ENCODE measurements at places on chromosomes 2 and 18.

- DNase-seq: peak; percentile 9
Measured at GRCh38 chr2:71101656-71102055, 28.4 kb downstream of the MCEE start.

GRCh38 chr2:100875516-100876230 is 55.7 kb downstream of the NPAS2 start:
- no peak for DNase-seq

DNA sequence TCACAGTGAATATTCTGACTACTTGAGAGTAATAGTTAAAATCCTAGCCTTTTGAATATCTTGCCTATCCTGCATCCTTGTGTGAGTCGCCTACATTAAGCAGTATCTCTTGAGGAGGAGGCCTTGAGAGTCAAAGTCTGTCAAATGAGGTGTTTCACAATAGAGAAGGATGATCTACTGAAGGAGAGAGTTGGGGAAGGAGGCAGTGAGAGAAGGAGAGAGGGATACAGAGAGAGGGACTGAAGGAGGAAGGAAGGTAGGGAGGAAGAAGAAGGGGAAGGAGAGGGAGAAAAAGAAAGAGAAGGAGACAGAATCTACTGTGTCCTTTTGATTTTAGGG is 123.6 kb upstream of the CYP26B1 start:
- DNase-seq: no peak

GRCh38 chr2:149877913-149878312 is 290.3 kb upstream of the MMADHC start:
- peak; percentile 42 for DNase-seq

GRCh38 chr2:1606421-1607235 is 137.7 kb downstream of the PXDN start:
- no peak for DNase-seq

- DNase-seq: no peak
Measured at GRCh38 chr2:39405364-39405763, 31.7 kb downstream of the MAP4K3 start.
